ENCODE measurements at places on chromosomes 1 and 21.

DNA sequence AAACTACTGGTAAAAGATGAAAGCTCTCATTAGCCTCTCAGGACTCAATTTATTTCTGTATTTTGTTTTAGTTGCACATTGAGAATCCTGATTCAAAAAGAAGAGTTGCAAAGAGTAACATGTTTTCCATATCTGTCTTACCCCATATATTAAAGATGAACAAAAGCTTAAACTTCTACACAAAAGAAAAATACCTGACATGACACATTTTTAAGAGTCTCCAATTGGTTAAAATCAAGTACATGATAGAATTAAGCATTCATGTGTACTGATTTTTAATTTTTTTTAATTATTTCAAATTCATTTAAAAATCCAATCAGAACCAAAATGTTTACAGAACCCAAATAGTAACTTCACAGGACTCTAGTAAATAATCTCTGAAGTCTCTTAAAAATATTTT is 72.0 kb downstream of the FOXJ3 start:
- DNase-seq = no peak

GRCh38 chr1:103220631-103221041 is 112.3 kb upstream of the COL11A1 start:
- DNase-seq = peak; percentile 10

DNA sequence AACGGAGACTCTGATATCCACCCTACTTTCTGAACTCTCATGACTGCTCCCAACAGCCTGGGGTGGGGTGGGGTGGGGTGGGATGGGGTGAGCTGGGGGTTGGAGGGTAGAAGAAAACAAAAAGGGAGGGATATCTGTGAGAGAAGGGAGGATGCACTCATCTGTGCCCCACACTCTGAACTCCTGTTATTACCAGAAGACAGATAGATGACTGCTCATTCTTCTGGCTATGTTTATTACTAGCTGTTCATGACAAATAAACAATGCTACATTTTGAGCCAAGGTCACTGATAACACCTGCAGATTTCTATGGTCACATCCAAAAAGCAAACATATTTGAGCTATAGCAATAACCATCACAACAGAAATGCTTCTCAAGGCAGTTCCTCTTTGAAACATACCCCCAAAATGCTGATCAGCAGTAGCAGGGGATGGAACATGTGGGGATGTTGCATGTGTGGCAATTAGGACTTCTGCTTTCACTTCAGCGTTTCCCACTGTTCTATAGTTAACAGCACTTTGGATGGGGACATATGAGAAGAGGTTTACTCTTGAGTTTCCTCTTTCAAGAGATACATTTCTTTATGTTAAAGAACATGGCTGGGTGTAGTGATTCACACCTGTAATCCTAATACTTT is 43.3 kb downstream of the GPR3 start:
- DNase-seq = no peak

DNA sequence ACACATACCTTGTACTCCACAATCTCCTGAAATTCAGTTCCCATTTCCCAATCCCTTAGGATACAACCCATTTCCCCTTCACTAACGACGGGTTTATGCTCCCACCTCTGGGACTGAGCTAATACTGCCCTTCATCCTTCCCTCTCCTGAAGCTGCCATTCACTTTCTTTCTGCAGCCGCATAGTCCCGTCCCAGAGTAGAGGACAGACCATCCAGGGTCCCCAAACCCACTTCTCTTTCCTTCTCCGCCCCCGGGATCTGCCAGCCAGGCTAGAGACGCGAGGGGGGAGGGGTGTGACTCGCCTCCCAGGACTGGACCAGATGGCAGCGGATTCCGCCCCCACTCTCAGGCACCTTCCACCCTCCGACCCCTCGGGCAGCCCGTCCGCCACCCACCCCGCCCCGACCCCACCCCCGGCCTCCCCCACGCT is 679 bp downstream of the ABL2 start:
- DNase-seq = no peak

DNA sequence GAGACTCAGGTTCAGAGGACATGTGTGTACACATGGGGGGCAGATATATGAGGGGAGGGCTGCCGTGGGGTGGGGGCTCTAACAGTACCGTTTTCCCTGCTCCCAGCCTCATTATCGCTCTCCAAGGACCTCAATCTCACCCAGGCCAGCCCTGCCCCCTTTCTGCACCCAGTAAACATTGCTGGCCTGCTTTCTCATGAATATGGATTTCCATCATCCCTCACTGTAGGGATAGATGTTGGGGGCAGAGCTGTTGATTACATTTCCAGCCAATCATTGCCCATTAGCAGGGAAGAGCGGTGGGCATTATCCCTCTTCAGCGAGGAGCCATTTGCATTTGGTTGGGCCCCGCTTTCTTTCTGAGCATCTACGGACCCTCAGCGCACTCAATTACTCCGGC is 273.8 kb downstream of the RPS6KC1 start:
- DNase-seq = no peak

DNA sequence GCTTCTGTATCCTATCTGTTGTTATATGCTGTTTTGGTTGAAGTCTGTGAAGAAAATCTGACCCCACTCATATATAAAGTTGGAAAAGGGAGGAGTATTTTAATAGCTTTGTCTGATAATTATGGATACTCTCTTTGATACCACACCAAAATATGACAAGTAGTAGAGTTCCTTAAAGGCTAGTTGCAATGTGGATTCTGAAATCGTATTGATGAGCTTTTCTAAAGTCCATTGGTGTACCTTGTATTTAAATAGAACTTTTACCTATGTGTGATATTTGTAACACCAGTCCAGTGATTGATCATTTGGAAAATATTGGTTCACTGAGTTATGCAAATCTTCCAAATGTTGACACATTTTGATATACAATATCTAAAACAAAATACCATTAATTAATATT is 7.7 kb downstream of the GAS5 start:
- DNase-seq = no peak

- DNase-seq = peak; percentile 70
These were observed 5.7 kb downstream of the HSPG2 start for GRCh38 chr1:21931171-21932093.

- no peak for DNase-seq
These were observed 104.1 kb downstream of the SYF2 start for GRCh38 chr1:25128121-25128621.

- DNase-seq = no peak
These were observed 284.7 kb downstream of the CAMTA1 start for GRCh38 chr1:7069931-7070330.

GRCh38 chr1:88376421-88376820 is 307.7 kb upstream of the PKN2 start:
- no peak for DNase-seq

DNA sequence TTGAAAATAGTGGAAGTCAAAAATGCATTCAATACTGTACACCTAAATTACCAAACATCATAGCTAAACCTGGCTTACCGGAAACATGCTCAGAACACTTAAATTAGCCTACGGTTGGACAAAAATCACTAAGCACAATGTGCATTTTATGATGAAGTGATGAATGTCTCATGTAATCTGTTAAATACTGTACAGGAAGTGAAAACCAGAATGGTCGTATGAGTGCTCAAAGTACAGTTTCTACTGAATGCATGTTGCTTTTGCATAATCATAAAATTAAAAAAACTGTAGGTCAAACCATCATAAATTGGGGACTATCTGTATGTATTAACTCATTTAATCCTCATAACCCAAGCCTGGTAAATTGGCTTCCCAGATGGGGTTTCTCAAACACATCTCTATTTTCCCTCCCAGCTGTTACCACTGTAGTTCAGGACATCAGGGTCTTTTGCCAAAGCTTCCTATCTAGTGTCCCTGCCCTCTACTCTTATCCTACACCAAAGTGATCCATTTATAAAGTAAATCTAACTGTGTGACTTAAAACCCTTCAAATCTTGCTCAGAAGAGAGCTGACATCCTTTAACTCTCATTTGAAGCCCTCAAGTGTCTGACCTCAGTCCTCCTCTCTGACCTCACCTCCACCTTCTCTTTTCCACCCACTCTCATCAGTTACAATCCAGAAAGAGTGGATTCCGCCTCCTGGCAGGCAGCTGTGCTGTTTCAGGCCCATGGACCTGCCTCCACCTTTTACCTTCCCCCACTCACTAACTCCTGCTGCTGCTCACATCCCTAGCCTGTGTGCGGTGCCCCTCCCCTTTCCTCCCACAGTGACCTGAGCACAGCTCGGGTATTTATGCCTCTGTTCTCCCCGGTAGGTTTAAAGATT is 356.4 kb upstream of the ST6GALNAC5 start:
- no peak for DNase-seq

- DNase-seq = no peak
These were observed 26.5 kb downstream of the ACTA1 start for GRCh38 chr1:229407206-229408026.

GRCh38 chr21:17523007-17523451 is 10.2 kb downstream of the CXADR start:
- no peak for DNase-seq

GRCh38 chr1:25556791-25557476 is 13.5 kb downstream of the LDLRAP1 start:
- no peak for DNase-seq

- DNase-seq = no peak
These were observed 176.5 kb downstream of the C1orf21 start for GRCh38 chr1:184563308-184563707.

DNA sequence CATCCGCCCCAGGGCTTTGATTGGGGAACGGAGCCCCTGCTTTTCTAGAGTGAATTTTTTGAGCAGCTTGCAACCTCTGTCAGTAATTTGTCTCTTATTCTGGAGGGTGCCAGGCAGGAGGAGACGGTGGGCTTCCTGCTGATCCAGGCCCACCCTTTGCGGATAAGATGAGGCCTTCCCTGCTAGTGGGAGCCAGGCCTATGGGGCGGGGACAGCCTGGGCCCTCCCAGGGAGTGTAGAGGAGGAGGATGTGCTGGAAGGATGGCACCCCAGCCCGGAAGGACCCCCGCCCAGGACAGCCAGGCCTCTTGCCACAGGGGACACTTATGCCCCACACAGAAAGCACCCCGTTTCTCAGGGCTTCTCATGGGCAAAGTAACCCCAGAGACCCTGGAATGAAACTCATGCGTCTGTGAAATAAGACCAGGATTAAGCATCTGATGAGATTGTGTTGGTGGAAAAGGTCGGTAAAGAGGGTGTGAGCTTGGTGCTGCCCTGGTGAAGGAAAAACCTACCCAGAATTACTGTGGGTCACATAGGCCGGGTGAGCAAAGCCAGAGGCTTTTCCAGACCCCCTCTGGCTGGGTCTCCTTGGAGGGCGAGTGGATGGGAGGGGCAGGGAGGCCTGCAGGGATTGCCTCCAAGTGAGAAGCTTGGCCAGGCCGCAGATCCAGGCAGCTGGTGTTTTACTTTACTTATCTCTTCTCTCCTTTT is 118.7 kb downstream of the SIK1 start:
- no peak for DNase-seq

DNA sequence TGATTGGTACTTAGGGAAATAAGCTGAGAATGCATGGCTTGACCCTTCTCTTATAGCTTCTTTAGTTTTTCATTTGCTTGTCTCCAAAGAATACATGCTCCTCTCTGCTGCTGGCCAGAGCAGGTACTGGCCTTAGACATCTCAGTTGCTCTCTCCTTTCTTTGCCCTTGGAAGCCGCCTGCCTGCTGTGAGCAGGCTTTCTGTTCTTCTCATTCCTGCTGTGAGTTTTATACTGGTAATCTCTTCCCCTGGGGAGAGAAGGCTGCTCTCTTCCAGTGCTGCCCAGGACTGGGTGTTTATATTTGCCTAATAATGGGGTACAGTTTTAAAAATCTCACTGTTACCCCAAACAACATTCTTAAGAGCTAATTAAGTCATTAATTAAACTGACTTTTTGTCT is 323.5 kb upstream of the LRRC7 start:
- no peak for DNase-seq

GRCh38 chr1:236282719-236283118 is 961 bp upstream of the ERO1B start:
- DNase-seq = no peak

DNA sequence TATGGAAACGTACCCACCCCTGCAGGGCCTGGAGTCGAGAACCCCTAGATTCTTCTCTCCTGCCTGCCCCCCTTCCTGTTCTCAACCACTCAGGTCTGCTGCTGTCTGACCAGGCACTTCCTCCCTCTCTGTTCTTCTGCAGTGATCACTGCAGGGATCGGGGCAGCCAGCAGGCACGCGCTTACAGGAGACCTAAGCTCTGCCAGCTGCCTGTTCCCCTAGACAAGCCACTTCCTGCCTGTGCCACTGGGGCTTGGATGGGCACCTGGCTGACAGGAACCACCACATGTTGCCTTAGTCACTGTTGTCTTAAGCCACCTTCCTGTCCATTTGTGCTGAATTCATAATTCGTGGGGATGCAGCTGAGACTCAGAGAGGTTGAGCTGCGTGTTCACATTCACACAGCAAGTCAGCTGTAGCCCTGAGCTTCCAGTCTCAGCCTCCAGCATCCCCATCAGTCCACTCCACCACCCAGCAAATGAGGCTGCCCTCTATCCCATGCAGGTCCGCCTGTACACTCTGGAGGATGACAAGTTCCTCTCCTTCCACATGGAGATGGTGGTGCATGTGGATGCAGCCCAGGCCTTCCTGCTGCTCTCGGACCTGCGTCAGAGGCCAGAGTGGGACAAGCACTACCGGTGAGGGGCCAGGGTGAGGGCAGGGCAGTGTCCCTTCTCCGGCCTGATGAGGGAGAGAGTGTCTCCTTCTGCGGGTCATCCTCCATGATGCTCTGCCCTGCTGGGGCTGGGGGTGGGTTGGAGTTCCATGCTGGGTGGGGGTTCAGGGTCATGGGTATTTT is 18.6 kb downstream of the FAM151A start:
- DNase-seq = no peak

DNA sequence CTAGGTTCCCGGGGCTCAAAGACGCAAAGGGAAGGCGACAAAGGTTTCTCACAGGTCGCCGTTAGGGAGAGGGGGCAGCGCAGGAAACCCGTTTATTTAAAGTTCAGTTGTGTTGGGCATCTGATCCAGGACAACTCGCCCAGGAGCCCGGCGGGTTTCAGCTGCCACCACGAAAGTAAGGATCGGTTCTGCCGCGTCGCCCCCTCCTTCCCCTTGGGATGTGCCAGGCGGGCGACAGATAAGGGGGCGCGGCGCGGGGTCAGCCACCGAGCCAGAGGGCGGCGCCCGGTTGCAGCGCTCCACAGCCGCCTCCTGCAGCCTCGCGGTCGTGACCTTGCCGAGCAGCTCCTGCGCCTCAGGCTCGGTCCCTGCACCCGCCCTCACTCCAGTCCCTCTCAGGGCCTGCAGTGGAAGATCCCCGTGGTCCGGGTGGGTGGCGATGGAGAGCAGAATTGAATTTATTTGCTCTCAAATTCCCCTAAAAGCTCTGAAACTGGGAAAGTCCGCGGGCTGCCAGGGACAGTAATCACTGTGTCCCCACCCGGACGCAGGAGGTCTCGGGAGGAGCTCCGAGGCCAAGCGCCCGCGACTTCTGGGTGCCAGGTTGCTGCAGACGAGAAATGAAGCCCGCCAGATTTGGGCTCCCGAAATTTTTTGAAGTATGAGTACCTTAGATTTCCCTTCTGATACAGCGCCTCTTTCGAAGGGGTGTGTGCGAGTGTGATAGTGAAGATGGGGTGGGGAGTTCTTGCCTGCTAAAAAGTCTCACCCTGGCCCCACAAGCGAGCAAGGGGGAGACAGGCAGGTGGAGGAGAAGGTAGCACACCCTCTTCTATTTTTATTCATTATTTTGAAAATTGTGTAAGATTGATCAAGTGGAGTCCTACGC is 28.4 kb upstream of the NFIA start:
- DNase-seq = no peak

GRCh38 chr1:114062477-114063099 is 83.3 kb downstream of the OLFML3 start:
- no peak for DNase-seq

Data from AG04450 (cell line).